ENCODE measurements at places on chromosomes 1 and 21. TPM values are rescaled to one million over a fixed set of nuclear protein-coding genes. Genes with fewer than 3 reads are reported as not detected.

GRCh38 chr1:84944767-84945486 lies 51.9 kb upstream of the LPAR3 start:
- DNase-seq: no peak

The ELF3 gene
- 367 TPM for total RNA-seq

DNA sequence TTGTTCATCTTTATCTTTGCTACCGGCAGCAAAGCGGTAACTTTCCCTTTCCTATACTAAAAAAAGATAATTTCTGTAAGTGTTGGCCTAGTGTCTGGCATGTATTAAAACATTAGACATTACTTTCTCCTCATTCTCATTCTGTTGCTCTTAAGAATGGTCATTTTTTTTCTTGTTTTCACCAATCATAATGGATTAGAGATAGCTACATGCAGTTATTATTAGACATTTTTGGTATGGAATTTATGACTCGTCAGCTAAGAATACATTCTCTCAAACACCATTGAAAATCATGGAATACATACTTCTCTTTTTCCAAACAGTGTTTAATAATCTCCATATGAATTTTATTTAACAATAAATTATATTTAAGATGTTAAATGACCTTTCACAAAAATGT lies 1154.6 kb downstream of the BRINP3 start:
- DNase-seq: no peak

The FCRL4 gene
- not detected for total RNA-seq

GRCh38 chr1:61190618-61191432 lies 108.5 kb downstream of the NFIA start:
- no peak for DNase-seq

- no peak for DNase-seq
Measured at GRCh38 chr1:154199563-154199879, 6.6 kb downstream of the CFAP141 start.

DNA sequence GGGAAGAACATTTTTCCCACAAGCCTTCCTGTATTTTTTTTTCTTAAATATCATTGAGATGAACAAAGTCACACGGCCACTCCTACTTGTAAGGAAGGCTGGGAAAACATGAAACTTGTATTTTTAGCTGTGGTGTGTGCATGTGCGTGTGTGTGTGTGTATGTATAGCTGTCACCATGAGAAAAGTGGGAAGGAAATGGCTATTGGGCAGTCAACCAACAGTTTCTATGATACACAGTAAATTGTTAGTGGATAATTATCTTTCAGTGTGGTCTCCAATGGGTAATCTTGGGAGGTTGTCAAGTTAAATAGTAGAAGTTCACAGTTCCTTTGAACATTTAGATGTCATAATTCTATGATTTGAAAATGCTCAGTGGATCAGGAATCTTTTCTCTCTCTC lies 132.7 kb upstream of the USP24 start:
- DNase-seq: no peak

The PCBP3 gene
- 4.6 TPM for total RNA-seq

DNA sequence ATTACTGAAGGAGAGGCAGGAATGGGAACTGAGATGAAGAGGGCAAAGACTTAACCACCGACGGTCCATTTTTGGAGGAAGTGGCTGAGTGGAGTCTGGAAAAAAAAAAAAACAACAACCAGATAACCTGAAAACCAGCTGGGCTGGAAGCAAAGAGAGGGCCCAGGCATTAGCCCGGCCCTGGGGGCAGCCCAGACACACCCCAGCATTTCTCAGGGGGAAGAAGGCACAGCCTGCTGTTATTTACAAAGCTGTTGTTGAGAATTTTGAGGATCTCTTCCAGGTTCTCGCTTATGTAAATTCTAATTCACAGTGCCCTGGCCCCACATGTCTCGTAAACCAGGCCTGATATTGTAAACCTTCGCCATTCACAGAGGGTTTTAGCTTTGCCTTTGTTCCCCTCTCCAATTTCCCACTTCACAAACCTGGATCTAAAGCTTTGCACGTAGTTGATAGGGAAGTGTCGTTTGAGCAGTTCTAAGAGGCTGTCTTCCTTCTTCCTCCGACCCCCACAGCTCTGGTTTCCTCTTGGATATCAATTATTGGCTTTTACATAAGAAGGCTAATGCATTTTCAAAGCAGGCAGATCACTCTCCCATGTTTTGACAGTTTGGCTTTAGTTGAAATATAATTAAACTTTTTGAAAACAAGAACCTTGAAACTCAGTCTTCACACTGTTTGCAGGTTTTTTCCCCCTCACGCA lies 161.8 kb upstream of the IRF2BP2 start:
- no peak for DNase-seq

GRCh38 chr1:50156241-50157010 lies 47.7 kb downstream of the ELAVL4 start:
- no peak for DNase-seq

DNA sequence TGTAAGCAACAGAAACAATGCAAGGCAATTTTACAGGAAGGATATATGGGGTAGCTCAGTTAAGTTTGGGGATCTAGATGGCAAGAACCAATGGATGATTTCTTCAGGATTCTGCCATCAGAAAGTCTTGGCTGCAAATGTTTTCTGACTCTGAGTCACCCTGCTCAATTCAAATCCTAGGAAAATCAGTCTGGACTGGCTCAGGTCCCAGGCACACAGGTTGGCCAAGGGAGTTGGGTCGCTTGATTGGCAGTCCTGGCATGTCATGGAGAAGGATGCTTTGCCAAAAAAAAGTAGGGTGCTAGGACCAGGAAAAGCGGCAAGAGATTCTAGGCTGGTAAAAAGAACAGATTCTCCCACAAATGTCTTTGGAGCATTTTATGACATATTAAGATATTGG lies 28.9 kb upstream of the S1PR1 start:
- DNase-seq: no peak
